Activated CD8-positive, alpha-beta memory T cell treated with anti-CD3 and anti-CD28 coated beads for 48 hours (primary cell): ENCODE measurements at places on chromosomes 6 and 20.

GRCh38 chr20:48781634-48782033 lies 46.2 kb downstream of the PREX1 start:
- no peak for DNase-seq

DNA sequence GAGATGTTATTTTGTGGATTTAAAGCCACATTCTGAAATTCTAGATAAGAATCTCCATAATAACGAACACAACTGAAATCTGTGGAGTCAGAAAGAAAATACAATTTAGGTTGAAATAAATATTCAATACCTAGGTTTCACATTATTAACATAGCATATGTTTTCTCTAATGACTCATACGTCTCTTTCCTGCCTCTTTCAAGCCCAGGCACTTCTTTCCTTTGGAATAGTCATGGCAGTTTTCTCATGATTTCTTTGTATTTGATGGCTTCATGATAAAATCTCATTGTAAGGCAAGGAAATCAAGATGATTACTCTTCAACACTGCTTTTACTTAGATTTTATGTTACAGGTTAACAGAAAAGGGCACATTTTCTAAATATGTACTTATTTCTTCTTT lies 803.7 kb downstream of the PHF3 start:
- DNase-seq, result no peak

GRCh38 chr20:45358282-45359068 lies 4.5 kb upstream of the SYS1 start:
- DNase-seq, result no peak

GRCh38 chr6:36933102-36933501 lies 21.4 kb upstream of the PI16 start:
- DNase-seq, result no peak

- DNase-seq, result no peak
Measured at GRCh38 chr6:38114976-38115625, 295.6 kb downstream of the ZFAND3 start.

GRCh38 chr6:149861603-149862423 lies 2.3 kb downstream of the LRP11 start:
- no peak for DNase-seq

DNA sequence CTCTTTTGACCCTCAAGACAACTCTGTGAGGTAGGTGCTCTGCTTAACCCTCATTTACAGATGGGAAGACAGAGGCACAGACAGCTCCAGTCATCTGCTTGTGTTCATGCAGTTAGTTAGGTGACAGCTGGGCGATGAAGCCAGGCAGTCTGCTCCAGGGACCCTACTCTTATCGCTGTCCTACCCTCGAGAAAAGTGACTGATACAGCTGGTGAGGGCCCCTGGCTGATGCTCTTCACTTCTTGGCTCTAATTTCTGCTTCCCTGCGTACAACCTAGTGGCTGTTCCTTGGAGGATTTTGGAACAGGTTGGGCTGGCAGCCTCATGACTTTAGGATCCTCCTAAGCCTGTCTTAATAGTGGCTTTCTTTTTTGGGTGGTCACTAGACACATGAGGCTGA lies 9.1 kb upstream of the TJAP1 start:
- DNase-seq, result no peak

- DNase-seq, result no peak
Measured at GRCh38 chr20:21125072-21125848, 622 bp upstream of the KIZ start.

DNA sequence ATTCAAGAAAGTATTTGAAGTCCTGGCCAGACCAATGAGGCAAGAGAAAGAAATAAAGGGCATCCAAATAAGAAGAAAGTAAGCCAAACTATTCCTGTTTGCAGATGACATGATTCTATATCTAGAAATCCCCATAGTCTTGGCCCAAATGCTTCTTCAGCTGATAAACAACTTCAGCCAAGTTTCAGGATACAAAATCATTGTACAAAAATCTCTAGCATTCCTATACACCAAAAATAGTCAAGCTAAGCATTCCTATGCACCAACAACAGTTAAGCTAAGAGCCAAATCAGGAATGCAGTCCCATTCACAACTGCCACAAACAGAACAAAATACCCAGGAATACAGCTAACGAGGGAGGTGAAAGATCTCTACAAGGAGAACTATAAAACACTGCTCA lies 60.1 kb upstream of the PHIP start:
- no peak for DNase-seq

GRCh38 chr6:47174502-47175023 lies 132.4 kb upstream of the ADGRF1 start:
- DNase-seq, result no peak

GRCh38 chr6:5184218-5184617 lies 76.5 kb downstream of the LYRM4 start:
- DNase-seq, result no peak
